Erythroblast (primary cell): ENCODE measurements at places on chromosomes 5 and 9.

- no peak for DNase-seq
Measured at GRCh38 chr5:43243270-43243669, 51.2 kb downstream of the NIM1K start.

- DNase-seq, result no peak
Measured at GRCh38 chr5:96227957-96228356, 205.1 kb downstream of the PCSK1 start.

- peak; percentile 75 for DNase-seq
Measured at GRCh38 chr9:122827761-122828093, 661 bp downstream of the PDCL start.

DNA sequence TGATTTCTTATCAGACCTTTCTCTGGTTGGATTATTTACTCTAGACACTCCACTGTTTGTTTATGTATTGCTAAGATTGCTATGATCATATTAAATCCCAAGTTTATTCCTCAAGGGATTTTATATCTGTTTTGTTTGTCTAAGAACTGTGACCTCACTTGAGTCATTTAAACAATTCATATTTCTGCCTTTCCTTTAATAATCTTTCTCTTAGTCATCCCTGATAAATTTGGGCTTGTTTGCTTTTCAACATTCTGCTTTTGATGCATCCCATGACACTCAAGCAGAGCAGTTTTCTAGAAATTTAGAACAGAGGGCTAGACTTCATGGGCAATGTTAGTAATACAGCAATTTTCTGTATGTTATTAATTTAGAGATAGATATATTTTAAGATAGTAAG lies 231.6 kb upstream of the TNC start:
- DNase-seq, result no peak

GRCh38 chr5:152170350-152170749 lies 234.7 kb downstream of the NMUR2 start:
- DNase-seq, result no peak

- no peak for DNase-seq
Measured at GRCh38 chr5:74092766-74093165, 466.8 kb downstream of the ARHGEF28 start.

- no peak for DNase-seq
Measured at GRCh38 chr5:104909803-104910202, 1347.2 kb upstream of the NUDT12 start.

GRCh38 chr5:155089643-155090042 lies 76.1 kb downstream of the KIF4B start:
- DNase-seq, result no peak

DNA sequence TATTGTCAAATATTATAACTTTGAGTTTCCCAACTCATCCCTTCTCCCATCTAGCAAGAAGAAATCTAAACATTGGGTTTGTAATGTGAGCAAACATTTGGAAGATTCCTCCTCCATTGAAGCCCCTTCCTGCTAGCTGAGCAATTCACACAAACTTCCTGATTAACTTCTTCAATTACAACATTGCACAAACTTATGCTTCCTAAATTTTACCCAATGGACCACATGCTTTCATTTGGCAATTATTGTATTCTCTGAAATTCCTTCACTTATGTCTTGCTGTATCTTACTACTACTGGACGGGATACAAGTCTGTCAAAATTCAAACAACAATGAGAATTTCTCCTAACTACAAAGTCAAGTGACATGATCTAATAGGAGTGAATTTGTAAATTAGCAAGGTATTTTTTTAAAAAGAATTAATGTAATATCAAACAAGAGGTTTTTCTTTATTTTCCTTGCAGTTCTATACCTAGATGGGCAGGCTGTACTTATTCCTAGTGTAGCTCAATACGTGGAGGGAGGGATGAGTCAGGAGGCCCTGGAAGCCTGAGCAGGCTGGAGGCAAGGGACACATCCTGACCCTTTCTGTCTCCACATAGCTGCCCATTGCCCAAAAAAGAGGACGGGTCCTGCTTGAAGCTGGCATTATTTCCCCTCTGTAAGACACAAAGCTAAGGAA lies 11.8 kb upstream of the IFNW1 start:
- no peak for DNase-seq

- peak; percentile 6 for DNase-seq
Measured at GRCh38 chr9:112149211-112149610, 25.9 kb downstream of the SUSD1 start.

DNA sequence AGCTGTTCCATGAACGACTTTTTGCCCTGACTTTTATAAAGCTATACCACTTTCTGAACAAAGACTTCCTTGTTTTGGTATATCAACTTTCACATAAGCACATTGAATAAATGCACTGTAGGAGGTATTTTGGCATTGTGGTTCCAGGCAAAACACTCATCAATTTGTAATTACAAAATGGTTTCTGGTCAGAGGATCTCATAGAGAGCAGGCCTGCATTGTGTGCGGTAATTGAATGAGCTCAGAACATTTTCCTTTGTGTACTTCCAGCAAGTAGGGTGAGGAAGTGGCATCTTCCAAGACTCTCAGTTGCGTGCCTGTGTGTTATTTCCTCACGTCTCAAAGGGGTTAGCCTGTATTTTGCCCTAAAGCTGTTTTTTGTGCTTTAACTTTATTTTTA lies 89.2 kb downstream of the PDE6A start:
- no peak for DNase-seq

- no peak for DNase-seq
Measured at GRCh38 chr9:93255994-93256877, 72.3 kb downstream of the WNK2 start.

DNA sequence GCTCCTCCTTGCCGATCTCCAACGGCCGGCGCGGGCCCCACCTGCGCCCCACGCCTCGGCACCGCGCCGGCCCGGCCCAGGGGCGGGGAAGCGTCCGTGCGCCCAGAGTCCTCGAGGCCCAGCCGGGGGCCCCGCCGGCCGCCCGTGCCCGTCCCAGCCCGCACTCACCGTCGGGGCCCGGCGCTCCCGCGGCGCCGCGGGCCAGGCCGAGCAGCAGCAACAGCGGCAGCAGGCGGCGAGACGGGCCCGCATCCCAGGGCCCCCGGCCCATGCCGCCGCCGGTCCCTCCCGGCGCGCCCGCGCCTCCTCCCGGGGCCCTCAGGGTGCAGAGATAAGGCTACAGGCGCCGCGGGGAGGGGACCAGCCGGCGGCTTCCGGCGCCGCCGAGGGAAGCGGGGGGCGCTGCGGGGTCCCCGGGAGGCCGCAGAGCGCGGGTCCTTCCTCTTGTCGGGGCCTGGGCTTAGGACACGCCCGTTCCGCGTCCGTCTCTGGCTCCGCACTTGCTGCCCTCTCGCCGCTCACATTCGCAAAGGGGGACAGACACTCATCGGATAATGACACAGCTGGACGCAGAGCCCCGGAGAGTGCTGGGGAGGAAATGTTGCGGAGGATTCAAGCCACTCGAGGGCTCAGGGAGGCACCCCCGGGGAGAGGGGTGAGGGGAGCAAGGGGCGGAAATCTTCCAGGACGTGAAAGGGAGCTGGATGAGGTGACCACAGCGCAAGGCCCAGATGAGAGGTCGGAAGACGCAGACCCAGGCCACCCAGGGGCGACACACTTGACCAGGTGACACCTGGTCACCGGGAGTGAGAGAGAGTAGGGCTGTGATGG lies at the start of gene SUSD1:
SUSD1 (minus strand) TSS at position 333 of the 831 bp plus-strand sequence; CDS start at position 271, 62 bp downstream.
- peak; percentile 77 for DNase-seq

GRCh38 chr9:61670616-61671015 lies 480.8 kb downstream of the SPATA31A7 start:
- no peak for DNase-seq

- DNase-seq, result no peak
Measured at GRCh38 chr5:51582871-51583394, 199.7 kb downstream of the ISL1 start.

DNA sequence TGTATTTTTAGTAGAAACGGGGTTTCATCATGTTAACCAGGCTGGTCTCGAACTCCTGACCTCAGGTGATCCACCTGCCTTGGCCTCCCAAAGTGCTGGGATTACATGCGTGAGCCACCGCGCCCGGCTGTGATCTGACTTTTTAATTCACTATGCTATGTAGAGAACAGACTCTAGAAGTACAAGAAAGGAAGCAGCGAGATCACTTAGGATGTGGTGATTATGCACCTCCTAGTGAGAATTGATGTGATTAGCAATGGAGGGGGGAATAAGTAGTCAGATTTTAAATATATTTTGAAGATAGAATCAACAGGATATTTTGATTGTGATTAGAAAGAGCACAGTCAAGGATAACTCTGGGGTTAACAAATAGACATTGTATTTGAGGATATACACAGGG lies 36.3 kb downstream of the GAPVD1 start:
- DNase-seq, result no peak

GRCh38 chr5:15002791-15003190 lies 131.2 kb upstream of the ANKH start:
- no peak for DNase-seq

DNA sequence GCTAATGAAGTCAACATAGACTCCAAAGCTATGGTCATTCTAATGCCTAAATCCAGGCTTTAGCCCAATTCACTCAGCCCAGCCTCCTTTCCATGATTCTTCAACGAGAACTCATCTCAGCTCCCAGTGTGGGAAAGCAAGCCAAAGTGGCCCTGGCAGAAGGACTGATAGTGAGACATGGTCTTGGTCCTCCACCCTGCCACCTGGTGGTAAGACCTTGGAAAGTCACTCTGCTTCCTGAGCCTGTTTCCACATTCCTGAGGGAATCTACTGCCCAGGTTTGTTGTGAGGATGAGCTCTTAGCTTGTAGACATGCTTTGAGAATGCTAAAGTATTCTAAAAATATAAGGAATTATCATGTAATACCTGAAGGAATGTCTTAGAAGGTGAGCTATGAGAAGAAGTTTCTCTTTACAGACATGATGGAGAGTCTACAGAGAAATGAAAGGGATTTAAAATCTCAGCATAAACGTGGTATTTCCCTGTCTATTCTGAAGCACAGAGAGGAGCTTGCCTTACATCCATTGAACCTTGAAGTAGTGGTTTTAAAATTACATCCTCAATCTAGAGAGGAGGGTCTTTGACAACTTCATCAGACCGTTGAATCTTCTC lies 173.5 kb downstream of the TRIM32 start:
- peak; percentile 19 for DNase-seq

- no peak for DNase-seq
Measured at GRCh38 chr9:28888806-28889205, 1315.5 kb upstream of the C9orf72 start.

DNA sequence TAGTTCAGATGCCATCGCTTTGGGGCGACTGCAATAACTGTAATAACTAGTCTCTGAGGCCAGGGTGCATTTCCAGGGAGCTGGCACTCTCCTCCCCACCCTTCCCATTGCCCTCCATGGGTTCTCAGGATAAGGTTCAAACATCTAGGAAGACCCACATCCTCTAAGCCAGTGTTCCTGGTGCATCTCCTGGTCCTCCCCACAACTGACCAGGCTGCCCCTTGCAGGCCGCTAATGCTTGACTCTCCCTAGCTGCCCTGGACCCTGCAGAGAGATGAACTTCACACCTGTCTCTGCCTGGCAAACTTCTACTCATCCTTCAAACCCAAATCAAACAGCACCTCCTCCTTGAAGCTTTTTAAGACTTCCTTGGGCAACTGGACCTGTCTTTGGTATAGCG lies 15.9 kb downstream of the CCNJL start:
- no peak for DNase-seq

- DNase-seq, result no peak
Measured at GRCh38 chr5:72046106-72046505, 61.2 kb upstream of the MAP1B start.

DNA sequence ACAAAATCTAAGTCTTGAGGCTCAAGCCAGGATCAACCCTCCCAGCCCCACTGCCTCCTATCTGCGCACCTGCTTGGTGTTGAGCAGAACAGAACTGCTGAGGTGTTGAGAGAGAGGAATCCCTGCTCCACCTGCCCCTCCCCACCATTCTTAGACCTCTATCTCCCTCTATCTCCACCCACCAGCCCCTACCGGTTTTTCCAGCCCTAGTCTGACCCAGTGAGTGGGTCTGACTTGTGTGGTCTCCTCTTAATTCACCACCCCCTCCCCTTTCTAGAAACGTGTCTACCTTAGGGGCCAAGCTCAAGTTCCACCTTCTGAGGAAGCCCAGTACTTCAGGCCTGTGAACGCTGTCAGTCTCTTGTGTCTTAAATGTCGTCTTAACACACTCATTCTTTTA lies 93.7 kb downstream of the ARHGAP26 start:
- DNase-seq, result no peak

DNA sequence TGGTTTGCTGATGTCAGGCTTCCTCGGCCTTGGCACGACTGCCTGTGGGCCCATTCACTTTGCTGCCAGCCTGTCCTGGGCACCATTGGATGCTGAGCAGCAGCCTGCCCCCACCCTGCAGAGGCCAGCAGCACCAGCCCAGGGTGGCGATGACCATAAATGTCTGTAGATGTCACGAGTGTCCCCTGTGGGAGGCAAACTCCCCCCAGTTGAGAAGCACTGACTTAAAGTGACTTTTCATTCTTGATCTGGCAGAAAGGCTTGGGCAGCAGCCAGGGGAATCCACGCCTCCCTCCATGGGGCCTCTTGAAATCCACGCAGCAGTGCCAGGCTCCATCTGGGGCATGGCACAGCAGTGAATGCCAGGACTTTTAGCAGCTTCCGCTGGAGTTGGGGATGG lies 21.8 kb downstream of the IRX4 start:
- no peak for DNase-seq
